ENCODE measurements at places on chromosomes 7 and 10.
A peak's percentile ranks its signal among the peaks of the same experiment; 100 is the strongest.

DNA sequence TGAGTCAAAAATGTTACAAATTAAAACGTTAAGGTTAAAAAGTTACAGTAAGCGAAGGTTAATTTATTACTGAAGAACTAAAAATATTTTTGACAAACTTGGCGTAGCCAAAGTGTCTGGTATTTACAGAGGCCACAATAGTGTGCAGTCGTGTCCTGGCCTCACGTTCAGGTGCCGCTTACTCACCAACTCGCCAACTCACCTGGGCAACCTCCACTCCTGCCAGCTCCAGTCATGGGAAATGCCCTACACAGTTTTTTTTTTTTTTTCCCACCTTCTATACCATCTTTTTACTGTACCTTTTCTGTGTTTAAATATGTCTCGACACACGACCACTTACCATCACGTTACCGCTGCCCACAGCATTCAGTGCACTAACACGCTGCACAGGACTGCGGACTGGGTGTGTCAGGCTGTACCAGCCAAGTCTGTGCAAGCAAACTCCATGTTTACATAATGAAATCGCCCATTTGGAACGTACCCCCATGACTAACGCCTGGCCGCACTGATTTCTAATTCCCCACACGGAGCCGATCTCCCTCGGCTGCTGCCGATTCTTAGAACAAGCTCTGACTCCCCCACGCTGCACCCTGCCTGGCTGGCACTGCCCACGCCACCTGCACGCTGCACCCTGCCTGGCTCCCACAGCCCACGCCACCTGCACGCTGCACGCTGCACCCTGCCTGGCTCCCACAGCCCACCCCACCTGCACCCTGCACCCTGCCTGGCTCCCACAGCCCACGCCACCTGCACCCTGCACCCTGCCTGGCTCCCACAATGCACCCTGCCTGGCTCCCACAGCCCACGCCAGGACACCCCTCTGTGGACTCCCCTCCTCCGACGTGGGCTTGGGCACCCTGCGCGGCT, 203.1 kb downstream of the ZMYND11 start:
- DNase-seq = no peak

- DNase-seq = no peak
Measured at GRCh38 chr7:131346885-131347592, 19.4 kb downstream of the MKLN1 start.

DNA sequence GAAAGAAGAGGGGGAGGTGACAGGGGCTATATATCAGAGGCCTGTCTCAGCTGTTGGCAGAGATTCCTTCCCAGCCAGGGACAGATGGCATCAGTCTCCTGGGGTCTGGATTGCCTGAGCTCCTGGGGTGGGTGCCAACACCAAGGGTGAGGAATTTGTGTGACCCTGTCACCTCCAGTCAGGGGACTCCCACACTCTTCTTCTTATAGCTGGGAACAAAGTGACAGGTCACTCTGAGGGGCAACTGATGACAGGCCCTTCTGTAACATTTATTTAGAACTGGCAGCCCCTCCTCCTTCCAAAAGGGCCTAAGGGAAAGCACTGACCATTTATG, 53.7 kb upstream of the DUSP5 start:
- DNase-seq = no peak

GRCh38 chr10:29481906-29482440, 152.8 kb downstream of the SVIL start:
- DNase-seq = no peak

GRCh38 chr7:47497367-47498096, 84.4 kb downstream of the TNS3 start:
- peak; percentile 37 for DNase-seq

DNA sequence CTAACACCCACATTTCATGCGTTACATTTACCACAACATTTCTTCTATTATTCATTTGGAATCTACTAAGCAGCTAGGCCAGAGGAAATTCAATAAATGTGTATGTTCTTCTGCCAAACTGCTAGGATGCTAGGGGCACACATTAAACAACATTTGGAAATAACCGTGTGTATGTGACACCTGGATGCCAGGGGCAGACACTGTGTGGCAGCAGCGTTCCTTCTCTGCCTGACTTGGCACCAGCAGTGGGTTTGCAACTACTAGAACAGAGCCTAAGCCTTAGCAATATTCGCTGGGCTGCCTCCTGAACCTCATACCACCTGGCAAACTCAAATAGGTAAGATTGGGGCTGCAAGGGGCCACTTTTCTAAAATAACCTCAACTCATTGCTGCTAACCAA, 182.1 kb downstream of the CHCHD3 start:
- DNase-seq = no peak

- DNase-seq = no peak
Measured at GRCh38 chr10:36766940-36767339, 358.5 kb upstream of the ANKRD30A start.

GRCh38 chr7:29386196-29386765, 177.4 kb upstream of the PRR15 start:
- DNase-seq = no peak

GRCh38 chr10:123967626-123968243, 76.1 kb upstream of the CPXM2 start:
- peak; percentile 48 for DNase-seq

- DNase-seq = peak; percentile 74
Measured at GRCh38 chr7:2886900-2887299, 42.8 kb upstream of the GNA12 start.

DNA sequence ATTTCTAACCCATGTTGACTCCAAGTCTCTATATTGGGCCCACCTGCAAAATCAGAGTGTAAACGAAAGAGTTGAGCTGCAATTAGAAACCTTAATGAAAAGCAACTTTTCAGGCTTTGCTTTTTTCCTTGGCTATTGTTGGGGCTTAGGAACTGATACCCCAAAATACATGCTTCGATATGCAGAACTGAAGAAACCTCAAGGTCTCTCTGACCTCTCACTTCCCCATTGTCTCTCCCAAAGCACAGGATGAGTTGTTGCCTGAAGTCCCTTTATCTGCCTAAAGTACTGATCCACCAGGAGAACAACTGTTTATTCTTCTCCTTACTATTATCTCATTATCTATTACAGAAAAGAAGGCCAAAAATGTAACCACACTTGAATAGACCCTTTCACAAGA, 666.0 kb upstream of the LRRTM3 start:
- no peak for DNase-seq

All from fibroblast of skin of right biceps (primary cell).